8988T (cell line): ENCODE measurements at places on chromosomes 1 and 21.

DNA sequence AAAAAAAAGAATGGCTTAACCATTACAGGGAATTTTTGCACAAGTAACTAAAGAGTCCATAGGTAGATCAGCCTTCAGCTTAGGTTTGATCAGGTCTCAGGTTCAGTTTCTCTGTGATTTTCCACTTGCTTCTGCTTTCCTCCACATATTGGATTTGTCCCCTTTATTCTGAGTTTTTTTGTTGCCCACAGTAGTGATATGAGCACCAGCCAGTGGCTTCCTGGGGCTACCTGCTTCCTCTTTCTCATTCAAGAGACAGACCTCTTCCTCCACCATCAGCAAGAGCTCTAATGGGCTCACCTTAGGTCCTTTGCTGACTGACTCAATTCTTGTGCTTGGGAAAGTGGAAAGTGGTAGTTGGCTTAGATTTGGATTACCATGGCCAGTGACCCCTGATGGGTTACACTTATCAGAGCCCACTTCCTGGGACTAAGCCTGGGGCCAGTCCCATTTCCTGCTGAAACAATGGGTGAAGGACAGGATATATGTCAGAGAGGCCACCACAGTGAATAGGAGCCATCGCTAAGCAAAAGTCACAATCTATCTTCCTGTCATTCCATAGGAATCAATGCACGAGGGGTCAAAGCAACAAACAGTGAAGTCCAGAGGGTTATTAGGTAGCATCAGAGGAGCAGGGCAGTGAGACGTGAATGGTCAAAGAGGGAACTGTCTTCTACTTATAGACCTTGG, 12.8 kb upstream of the PLA2G2E start:
- no peak for DNase-seq

- DNase-seq: no peak
Observed at GRCh38 chr21:16078382-16078781, 348.6 kb downstream of the USP25 start.

- DNase-seq: no peak
Observed at GRCh38 chr1:3470650-3471355, 16.3 kb downstream of the ARHGEF16 start.

GRCh38 chr1:245807306-245807705, 652.5 kb downstream of the KIF26B start:
- no peak for DNase-seq

DNA sequence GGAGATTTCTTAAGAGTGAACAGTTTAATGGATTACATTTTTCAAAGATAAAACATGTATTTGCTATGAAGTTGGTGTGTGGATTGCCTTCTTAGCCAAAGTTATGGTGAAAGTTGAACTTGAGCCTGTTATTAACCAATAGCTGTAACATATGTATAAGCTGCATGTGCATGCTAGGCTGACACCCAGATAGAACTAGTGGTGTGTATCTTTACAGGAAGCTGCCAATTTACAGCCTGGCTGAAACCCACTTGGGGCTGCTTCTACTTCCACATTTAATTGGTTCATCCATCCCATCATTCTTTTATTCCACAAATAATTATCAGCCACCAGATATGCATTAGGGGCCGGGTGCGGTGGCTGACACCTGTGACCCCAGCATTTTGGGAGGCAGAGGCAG, 3.3 kb downstream of the PLA2G5 start:
- no peak for DNase-seq

GRCh38 chr1:18121072-18121820, 13.6 kb downstream of the IGSF21 start:
- no peak for DNase-seq

DNA sequence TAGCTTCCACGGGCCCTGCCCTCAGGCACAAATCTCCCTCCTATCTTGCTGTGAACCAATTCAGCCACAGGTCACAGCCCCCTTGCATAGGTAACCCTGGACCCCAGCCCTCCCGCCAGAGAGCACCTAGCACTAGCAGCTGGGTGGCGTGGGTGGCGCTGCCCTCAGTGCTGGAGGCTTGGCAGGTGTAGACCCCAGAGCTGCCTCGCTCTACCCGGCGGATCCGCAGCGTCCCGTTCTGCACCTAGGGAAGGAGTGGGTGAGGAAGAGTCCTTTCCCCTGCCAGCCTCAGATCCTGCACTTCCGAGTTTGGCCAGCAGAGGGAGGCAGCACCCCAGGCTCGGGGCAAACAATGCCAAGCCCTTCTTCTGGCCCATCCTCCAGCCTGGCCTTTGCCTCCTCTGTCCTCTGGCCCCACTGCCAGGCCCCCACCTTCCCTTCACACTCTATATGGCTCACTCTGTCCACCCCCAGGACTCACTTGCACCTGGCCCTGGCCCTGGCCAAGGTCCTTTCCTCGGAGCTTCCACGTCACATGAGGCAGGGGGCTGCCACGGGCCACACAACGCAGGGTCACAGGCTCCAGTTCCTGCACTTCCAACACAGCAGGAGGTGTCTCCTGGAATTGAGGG, 9.0 kb downstream of the IGSF9 start:
- peak; percentile 90 for DNase-seq

- no peak for DNase-seq
Observed at GRCh38 chr1:39113109-39113743, 87.1 kb downstream of the NDUFS5 start.

- DNase-seq: no peak
Observed at GRCh38 chr1:110383251-110383990, 7.4 kb downstream of the SLC16A4 start.

- DNase-seq: no peak
Observed at GRCh38 chr1:202205523-202206190, 12.1 kb downstream of the LGR6 start.

- DNase-seq: no peak
Observed at GRCh38 chr1:244837597-244838258, 2.3 kb downstream of the COX20 start.

DNA sequence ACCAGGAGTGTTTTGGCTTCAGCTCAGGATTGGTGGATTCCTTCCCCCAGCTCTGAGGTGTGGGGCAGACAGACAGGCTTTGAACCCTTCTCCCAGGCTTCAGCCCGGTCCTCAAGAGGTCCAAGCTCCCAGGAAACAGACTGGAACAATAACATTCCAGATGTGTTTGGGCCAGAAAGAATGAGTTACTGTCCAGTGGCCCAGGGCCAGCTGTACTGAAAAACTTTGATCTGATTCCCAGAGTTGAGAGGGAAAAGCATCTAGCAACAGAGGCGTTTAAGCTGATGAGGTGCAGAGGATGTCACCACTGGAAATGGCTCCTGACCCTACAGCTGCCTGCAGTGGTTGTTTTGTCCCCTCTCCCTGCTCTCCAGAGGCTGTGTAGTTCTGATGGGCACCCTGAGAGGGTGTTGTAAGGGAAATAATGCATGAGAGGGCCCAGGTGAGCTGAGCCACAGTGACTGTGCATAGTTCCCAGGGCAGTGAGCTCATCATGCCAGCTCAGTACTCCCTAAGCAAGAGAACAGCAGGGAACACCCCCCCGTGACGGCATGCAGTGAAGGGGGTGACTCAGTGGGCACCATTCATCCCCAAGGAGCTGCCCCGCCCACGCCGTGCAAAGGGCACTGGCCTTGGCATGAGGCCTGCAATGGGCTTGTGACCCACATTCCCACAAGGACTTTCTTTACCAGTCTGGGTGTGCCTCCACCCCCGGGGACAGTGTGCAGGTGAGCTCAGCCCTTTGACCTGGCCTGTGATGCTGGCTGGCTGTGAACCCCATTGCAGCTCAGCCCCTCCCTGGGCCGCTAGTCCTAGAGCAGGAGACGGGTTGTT, 13.8 kb upstream of the SFN start:
- DNase-seq: peak; percentile 53

- no peak for DNase-seq
Observed at GRCh38 chr1:244435562-244436205, 16.0 kb downstream of the ADSS2 start.

- no peak for DNase-seq
Observed at GRCh38 chr1:211874521-211875347, 44.2 kb upstream of the LPGAT1 start.

DNA sequence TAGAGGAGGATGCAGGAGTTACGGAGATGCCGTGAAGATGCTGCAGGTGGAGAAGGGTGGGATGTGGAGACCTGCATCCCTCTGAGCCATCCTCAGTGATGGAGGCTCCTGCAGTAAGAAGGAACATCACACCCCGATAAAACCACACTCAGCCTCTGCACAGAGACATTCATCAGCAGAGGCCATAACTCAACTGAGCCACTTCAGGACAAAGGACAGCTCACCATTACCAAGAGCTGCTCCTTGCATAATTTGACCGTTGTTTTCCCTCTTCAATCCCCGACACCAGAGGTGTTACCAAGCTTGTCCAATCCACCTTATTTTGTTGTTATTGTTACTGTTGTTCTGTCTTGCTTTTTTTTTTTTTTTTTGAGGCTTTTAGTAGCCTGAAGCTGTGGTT, 543.9 kb downstream of the AJAP1 start:
- no peak for DNase-seq

DNA sequence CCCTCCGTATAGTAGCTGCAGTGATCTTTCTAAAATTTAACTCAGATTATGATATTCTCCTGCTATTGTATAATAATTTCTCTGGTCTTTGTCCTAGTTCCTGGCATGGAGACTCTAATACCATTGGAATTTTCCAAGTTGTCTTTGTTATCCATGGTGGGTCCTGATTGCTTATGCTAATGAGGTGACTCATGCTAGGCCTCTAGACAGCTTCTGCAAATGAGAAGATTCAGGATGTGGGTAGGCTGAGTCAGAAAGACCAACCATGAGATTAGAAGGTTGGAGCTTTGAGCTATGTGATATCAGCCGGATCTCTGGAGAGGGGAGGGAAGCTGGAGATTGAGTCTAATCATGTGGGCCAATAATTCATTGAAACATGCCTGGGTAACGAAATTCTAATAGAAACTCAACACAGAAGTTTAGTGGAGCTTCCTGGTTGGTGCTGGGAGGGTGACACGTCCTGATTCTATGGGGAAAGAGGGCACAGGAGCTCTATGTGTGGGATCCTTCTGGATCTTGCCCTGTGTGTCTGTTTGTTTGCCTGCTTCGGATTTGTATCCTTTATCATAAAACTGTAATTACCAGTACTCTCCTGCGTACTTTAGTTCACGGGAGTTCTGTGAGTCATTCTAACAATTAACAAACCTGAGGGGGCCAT, 73.2 kb upstream of the CNIH3 start:
- no peak for DNase-seq

DNA sequence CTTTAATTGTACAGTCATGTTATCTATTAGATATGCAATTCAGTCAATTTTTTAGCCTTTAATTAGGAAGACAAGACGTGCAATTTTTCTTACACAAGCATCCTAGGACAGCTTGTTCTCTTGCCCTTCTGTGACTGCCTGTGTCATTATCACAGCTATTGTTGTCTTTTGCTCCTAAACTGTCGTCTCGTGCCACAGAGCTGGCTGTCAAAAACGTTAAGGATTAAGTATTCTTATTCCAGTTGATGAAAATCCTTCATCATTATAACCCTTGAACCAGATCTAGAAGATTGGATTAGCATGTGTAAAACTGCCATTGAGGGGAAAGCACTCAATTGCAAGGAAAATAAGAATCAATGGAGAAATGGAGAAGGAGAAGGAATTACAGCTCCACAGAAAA, 43.8 kb upstream of the AIM2 start:
- no peak for DNase-seq

- no peak for DNase-seq
Observed at GRCh38 chr1:231369282-231369681, 31.2 kb downstream of the SPRTN start.

GRCh38 chr1:18452550-18452949, 28.2 kb upstream of the KLHDC7A start:
- no peak for DNase-seq

- DNase-seq: no peak
Observed at GRCh38 chr1:24695202-24695974, 49.9 kb upstream of the CLIC4 start.

DNA sequence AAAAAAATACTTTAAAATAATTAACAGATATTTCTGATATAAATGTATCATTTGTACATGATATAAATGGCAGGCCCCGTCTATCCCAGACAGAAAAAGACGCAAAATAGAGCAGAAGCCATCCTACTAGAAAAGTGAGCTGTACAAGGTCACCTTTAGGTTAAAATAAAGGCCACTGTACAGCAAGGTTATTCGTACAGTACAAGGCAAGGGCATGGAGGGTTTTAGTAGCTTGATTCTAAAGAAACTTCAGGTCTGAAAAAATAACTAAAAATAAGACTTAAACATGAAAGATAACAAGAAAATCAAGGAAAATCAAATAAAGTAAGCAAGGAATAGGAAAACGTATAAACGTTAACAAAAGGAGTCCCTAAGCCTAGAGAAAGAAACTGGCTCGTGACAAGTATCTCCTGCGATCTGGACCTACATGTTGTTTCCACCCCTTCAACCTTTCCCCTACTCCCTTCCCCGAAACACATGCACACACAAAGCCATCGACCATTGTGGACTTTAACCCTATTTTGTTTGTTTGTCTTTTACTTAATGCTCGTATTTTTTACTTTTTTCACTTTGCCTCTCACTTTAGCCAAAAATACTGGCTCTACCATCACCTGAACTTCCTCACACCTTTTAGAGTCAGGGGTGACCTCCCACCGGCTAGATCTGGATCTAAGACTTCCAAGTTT, 26.5 kb upstream of the SLC30A10 start:
- no peak for DNase-seq

- no peak for DNase-seq
Observed at GRCh38 chr1:3002349-3003038, 18.8 kb upstream of the ACTRT2 start.
